ENCODE measurements at places on chromosomes 6 and 20.

GRCh38 chr20:45933266-45934045, 1.0 kb upstream of the PCIF1 start:
- peak; percentile 36 for DNase-seq

DNA sequence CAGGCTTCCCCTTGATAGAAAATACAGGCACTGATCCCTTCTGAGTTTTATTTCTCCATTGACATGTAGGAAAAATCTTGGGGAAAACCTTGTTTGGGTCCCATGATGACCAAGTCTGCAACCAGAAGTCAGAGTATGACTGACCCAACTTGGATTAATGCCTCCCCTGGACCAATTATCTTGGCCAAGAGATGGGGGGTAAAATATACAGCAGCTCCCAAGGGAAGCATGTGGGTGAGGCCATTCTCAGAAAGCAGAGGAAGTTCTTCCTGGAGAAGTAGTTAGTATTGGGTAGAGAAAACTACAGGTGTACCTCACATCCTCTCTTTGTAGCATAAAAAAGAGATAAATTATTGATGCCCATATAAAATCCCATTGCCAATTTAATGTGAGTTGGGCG, 285.2 kb upstream of the PLCB4 start:
- no peak for DNase-seq

DNA sequence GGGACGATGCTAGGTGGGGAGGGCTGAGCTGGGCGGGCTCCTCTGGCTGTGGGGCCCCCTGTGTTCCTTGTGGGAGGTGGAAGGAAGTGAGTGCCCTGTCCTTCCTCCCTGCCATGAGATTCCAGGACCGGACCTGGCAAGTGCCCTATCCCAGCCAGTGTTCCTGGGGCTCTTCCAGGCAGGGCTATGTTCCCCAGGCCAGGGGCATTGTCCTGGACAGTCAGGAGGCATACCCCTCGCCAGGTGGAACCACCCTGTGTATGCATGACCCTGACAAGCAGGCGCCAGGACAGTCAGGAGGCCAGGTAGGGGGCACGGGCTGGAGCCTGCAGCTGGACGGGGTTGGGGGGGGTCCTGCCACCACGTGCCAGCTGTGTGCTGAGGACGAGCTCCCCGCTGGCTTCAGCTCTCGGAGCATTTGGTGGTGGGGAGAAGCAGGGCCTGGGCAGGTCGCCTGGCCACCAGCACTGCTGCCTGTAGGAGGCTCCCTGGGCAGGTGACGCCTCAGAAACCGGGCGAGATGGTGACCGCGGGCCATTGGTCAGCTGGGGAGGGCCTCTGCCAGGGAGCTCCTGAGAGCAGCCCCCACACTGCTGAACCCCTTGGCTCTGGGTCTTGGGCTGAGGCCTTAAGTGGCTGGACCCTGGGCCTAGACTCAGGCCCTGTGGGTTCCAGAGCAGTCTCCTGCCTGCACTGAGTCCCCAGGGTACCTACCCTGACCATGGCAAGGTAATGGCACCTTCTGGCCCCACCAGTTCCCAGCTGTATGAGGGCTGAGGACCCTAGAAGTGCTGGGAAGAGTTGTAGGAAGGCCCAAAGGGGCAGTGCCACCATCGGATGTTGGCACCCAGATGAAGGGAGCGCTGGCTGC, 694 bp downstream of the SLC17A9 start:
- no peak for DNase-seq

- DNase-seq: no peak
Observed at GRCh38 chr20:47847884-47848485, 62.7 kb upstream of the SULF2 start.

DNA sequence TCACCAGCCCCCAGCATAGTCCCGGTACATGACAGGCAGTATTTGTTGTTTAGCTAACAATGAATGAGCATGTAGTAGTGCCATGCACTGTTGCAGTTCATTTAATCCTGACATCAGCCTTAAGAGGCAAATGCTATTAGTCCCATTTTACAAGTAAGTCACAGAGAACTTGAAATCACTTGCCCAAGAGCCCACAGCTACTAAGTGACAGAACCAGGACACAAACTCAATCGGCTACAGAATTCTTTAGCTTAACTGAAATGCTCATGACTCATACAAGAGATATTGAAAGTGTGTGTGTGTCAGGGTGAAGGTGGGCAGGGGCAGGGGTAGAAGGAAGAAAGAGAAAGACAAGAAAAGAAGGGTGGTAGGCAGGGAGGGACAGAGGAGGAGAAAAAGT, 52.7 kb downstream of the UNC5CL start:
- DNase-seq: no peak

- DNase-seq: no peak
Observed at GRCh38 chr6:76250666-76251065, 178.2 kb upstream of the IMPG1 start.

GRCh38 chr6:105038259-105038658, 81.4 kb downstream of the LIN28B start:
- no peak for DNase-seq

DNA sequence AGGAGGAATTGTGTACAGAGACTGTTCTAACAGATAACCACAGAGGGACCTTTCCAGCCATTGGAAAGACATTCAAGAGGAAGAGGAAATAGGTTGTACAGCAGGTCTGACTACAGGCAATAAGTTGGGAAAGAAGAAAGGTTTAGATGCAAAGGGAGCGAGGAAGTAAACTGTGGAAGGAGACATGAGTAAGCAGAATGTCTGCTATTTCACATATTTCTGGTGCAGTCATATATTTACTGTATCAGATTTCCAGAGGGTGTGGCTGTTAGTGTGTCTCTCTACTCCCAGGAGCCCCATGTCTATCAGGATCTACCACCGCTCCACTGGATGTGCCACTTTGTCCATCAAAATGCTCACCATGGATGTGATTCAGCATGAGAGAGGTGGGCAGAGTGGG, 25.9 kb downstream of the MRS2 start:
- no peak for DNase-seq

DNA sequence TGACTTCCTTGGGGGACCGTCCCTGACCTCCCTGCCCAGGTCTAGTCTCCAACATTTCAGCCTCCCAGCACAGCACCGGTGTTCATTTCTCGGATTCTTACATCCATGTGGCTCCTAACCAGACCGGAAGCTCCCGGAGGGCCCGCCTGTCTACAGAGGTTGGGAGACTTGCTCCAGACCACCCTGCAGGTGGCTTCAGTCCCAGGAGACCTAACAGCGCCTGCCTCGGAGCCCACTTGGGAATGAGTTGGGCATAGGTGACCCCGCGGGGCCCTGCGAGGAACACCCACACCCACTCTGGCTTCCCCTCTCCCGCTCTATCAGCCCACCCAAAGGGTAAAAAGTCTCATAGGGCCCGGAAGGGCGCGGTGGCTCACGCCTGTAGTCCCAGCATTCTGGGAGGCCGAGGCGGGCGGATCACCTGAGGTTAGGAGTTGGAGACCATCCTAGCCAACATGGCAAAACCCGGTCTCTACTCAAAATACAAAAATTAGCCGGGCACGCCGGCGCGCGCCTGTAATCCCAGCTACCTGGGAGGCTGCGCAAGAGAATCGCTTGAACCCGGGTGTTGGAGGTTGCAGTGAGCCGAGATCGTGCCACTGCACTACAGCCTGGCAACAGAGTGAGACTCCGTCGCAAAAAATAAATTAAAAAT, 5.4 kb downstream of the DPPA5 start:
- no peak for DNase-seq

DNA sequence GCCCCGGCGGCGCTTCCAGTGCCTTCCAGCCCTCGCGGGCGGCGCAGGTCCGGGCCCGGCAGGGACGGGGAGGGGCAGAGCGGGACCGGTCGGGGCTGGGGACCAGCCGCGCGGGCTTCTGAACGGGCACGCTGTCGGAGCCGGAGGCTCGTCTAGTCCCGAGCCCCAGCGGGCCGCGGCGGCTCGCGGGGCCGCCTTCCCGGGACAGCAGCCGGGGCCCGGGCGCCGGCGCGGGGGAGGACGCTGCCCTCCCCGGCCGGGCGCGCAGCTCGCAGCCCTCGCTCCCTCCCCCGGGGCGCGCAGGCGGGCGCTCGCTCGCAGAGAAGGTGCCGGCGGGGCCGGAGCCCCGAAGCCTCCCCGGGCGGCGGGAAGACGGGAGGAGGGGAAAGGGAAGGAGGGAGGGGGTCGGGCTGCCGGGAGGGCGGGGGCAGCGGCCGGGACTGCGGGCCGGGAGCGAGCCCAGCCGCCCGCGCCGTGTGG, 696 bp upstream of the SIRPA start:
- no peak for DNase-seq

- DNase-seq: no peak
Observed at GRCh38 chr20:24485981-24486380, 16.6 kb downstream of the SYNDIG1 start.

GRCh38 chr6:154122195-154122925, 83.3 kb downstream of the OPRM1 start:
- no peak for DNase-seq

DNA sequence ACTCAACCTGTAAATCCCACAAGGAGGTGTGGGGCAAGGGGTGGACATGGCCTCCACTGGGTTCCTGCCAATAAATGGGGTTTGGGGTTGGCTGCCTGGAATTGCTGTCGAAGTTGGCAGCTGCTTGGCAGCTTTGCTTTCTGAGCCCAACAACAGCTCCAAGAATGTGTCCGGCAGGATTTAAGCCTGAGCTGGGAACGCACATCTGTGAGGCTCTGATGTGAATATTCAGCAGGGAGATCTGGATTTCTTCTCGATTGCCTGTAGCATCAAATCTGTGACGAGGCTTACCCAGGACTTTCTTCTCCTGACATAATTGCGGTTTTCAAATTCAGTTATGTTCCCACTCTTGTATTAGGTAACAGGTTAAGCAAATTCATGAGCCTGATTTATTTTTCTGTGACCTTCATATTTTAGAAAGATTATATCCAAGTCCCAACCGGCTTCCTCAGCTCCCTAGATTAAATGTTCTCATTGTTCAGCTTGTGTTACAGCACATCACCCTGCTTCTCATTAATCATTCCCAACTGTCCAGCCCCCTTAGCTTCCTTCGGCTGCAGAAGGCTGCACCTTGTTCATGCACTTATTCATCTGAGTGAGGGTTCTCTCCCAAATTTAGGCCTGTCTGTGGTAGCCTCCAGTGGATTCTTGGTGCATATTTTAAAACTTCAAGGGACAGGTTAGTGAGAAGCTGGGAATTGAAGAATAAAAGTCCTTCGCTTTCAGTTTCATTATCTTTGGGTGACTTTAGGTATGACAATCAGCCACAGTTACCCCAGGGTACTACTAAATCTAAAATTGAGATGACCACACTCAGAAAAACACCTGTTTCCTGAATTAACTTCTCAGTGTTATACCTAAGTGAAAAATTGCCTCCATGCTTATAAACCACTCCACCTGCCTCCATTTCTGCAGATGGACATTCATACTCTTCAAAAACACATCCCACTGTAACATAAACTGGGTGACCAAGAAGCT, 310.0 kb downstream of the ESR1 start:
- DNase-seq: no peak

GRCh38 chr20:50554694-50555579, 44.8 kb downstream of the PTPN1 start:
- no peak for DNase-seq

GRCh38 chr6:21504790-21505189, 88.8 kb upstream of the SOX4 start:
- DNase-seq: no peak

- DNase-seq: no peak
Observed at GRCh38 chr6:140566781-140567277, 1192.4 kb upstream of the CITED2 start.

- no peak for DNase-seq
Observed at GRCh38 chr6:82869493-82869892, 196.1 kb downstream of the UBE3D start.

GRCh38 chr20:41861772-41862422, 243.7 kb upstream of the CHD6 start:
- no peak for DNase-seq

DNA sequence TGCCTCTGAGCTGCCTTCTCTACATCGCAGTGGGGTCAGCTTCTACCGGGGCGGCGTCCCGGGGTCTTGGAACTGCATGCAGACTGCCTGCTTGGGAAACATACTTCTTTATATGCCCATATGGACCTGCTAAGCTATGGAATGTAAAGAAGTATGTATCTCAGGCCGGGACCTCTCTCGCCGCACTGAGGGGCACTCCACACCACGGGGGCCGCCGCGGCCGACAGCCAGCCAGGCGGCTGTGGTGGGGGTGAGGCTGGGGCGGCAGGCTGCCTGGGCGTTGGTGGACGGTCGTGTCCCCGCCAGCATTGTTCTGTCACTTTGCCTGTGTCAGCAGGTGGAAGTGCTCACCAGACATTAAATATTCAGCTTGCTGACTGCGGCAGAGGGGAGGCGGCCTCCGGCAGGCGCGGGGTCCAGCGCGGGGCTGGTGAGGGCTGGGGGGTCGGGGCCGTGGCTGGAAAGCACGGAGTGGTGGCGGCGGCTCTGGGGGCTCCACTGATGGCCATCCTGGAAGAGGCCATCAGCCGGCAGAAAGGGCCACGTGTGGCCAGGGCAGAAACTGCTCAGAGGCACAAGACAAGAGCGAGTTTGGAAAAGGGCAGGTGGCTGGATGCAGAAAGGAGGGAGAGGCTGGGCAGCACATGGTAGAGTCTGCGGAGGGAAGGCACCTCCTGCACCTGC, 78.6 kb upstream of the GATA5 start:
- DNase-seq: no peak

- no peak for DNase-seq
Observed at GRCh38 chr6:43835872-43836419, 65.9 kb downstream of the VEGFA start.

GRCh38 chr6:33427585-33428223, 7.8 kb downstream of the SYNGAP1 start:
- peak; percentile 54 for DNase-seq

GRCh38 chr20:12069181-12069580, 151.5 kb downstream of the BTBD3 start:
- DNase-seq: no peak

- DNase-seq: no peak
Observed at GRCh38 chr6:71040043-71040442, 83.2 kb upstream of the B3GAT2 start.

- no peak for DNase-seq
Observed at GRCh38 chr6:151069641-151070040, 170.1 kb upstream of the AKAP12 start.

DNA sequence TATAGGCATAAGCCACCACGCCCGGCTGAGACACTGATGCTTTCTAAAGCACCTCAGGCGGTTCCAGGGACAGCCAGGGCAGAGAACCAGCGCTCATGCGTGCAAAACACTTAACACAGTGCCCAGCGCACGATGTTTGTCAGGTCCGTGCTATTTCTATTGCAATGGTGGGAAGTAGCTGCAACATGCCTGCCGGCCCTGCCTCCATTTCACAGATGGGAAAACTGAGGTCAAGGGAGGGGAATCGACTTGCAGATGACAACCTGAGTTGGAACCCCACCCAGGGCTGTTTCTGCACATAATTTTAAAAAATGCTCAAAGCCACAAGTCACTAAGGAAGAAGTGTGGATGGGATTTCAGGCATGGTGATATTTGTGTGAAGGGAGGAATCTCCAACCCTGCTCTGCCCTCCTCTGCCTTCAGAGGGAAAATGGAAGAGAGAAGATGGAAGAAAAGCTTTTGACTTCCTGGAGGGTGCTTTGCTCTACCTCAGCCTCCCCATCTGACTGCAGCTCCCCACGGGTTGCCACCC, 39.9 kb downstream of the KIAA1755 start:
- DNase-seq: no peak

DNA sequence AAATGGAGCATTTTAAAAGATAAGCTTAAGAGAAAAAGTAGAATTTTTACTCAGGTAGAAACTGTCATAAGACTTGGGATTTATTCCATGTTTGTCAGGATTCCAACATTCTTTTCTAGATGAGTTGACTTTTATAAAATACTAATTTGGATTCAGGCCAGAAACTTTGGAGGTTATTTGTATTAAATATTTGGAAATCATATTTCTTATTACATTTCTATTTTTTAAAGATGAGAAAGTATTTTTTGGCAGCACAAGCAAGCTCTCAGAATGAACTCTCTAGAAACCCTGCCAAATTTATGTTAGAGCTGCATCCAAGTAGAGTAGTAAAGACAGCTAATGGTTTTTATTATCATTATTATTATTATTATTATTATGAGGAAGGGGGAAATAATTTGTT, 1014.9 kb upstream of the GJE1 start:
- no peak for DNase-seq
